ENCODE measurements at places on chromosomes 5 and 9.

DNA sequence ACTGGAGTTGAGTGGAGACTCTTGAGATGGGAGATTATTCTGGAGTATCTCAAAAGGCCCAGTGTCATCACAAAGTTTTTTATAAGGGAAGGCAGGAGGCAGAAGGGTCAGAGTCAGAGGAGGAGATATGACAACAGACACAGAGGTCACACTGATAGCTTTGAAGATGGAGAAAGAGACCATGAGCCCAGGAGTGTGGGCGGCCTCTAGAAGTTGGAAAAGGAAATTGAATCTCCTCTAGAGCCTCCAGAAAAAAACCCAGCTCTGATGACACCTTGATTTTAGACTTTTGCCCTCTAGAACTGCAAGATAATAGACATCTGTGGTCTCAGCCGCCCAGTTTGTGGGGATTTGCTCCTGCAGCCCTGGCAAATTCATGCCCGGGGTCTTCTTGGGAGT is 64.8 kb upstream of the SPTLC1 start:
- DNase-seq: no peak

- DNase-seq: no peak
Measured at GRCh38 chr5:610011-610743, 2.0 kb upstream of the CEP72 start.

DNA sequence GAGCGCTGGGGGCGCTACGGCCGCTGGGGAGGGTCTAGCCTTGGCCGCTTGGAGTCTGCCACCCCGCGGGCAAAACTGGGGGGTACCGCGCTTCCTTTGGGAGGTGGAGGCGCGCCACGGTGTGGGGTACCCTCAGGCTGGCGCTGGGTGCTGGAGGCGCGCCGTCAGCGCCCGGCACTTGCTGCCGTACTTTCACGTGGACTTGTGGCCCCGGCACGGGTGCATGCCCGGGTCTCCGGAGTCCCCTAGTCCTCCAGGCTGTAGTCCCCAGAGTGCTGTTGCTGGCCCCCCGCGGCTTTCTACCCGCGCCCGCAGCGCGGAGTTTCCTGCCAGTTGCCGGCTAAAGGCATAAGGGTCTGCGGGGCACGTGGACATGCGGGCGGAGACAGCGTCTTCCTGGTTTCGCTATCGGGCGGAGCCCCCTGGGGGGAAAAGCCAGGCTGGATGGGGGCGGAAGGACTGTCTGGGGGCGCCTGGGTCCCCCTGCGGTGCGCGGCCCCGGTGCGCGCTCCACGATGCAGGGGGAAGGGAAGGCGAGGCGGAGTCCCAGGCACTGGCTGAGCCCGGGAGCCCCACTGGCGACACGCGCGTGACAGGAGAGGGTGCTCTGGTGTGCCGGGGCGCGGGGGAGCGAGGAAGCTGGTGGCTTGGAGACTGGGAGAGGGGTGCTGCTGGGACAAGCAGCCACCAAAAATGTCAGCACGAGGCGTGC is 666 bp downstream of the PPARGC1B start:
- DNase-seq: peak; percentile 29

GRCh38 chr9:110936237-110936636 is 102.0 kb downstream of the LPAR1 start:
- DNase-seq: no peak

GRCh38 chr5:93395010-93395409 is 186.0 kb downstream of the NR2F1-AS1 start:
- DNase-seq: no peak

DNA sequence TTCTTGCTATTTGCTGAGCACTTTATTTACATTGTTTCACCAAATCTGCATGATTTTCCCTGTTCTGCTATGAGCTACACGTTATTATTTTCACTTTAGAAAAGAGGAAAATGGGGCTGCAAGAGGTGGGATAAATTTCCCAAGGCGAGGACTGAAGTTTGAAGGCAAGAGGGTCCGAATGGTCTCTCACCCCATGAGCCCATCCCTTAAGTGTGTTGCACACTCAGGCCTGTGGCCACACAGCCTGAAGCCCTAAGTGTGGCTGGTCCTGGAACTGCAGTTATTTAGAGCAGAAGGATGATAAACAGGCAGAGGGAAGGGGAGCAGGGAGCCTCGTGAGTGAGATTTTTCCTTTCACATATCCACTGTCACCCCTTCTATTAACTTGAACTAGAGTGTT is 7.8 kb downstream of the PDE8B start:
- DNase-seq: no peak

DNA sequence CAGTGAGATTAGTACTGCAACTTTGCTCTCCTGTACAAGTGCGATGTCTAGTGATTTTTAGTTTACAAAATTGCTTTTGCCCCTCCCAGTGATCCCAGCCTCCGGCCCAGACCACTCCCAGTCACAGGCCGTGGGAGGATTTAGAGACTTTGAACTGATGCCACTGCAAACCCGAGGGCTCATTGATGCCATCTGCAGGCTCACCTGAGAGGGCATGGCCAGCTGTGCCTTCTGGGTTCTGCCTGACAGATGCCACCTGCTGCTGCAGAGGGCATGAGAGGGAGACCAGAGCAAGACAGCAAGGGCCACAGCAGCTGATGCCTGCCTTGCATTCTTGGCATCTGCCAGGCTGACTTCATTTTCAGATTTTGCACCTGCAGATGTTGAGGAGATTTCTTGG is 593.8 kb downstream of the CDK5RAP2 start:
- no peak for DNase-seq

GRCh38 chr9:6272229-6272598 is 56.0 kb upstream of the TPD52L3 start:
- DNase-seq: no peak

- DNase-seq: no peak
Measured at GRCh38 chr9:24516463-24516862, 29.2 kb downstream of the IZUMO3 start.

GRCh38 chr5:53368516-53368915 is 111.9 kb upstream of the FST start:
- DNase-seq: peak; percentile 55

- DNase-seq: peak; percentile 64
Measured at GRCh38 chr9:26870292-26870691, 22.3 kb downstream of the CAAP1 start.

DNA sequence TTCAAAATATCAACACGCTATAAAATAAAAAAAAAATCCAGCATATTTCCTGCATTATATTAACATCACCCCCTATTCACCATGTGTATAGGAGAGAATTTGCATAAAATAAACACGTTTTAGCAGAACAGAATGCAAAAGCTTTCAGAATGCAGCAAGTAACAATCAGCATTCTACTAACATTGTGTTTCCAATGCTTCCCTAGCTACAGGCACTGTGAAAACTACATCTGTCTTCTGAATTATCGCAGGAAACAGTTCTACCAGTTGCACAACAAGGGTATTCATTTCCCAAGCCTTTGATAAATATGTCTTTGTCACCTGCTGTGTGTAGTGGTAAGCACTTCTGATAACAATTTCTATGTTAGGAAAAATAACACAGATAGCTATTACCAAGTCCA is 1015.8 kb downstream of the CDH18 start:
- no peak for DNase-seq

GRCh38 chr5:8628521-8628920 is 759.6 kb downstream of the MTRR start:
- DNase-seq: no peak

GRCh38 chr5:89060768-89061167 is 177.8 kb upstream of the MEF2C start:
- no peak for DNase-seq

DNA sequence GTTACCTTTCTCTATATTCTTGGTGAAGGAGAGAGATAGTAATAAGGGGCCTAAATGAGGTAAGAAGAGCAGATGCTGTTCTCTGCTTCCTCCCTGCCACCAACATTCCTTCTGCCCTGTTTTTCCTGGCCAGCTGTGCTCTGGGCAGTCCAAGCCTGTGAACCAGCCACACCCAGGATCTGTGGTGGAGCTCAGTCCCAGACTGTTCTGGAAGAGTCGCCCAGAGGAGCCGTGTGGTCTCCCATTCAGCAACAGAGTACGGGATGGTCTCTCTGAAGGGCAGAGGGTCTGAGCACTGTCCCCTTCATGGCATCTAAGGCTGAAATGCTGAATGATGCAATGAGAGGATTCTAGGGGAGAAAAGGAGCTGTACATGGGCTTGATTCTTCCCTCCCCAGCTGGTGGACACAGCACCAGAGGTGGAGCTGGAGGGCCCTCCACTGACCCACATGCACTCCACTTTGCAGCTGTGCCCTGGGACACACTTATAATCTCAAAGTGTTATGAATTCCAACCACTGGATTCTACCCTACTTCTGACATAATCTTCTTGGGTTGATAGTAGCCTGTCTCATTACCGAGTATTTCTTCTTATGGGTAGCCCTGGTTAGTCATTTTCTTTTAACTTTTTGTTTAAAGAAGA is 70.8 kb upstream of the RPS23 start:
- no peak for DNase-seq

- DNase-seq: no peak
Measured at GRCh38 chr9:98927724-98928123, 16.0 kb upstream of the COL15A1 start.

DNA sequence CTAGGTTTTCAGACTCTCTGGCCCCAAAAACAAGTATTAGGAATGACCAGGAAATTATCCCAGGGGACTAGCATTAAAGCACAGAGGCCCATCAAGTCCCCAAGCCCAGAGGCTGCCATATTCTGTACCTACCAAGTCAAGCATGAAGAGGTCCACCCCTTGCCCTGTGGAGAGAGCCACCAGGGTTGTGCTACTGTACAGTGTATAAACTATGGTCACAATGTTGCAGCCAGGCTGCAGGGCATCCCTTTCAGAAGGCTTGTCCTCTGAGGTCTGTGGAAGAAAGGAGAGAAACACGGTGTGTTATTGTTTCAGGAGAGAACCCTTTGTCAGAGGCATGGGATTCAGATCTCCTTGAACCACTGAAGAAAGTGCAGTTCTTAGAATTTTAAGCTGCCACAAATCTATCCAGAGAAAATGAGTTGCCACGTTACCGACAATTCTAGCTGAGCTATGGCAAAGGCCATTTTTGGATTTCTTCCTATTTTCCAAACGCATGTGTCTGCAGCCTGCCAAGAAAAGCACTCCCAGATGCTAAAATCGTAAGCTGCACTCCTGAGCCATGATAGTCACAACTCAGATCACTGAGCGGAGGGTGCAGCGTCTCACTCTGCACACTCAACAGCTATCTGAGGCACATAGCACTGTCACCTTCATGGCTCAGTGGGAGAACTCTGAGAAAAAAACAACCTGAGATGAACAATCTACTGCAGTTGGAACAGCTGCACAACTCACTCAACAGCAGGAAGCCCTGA is 45.5 kb upstream of the SPATA31E1 start:
- no peak for DNase-seq

DNA sequence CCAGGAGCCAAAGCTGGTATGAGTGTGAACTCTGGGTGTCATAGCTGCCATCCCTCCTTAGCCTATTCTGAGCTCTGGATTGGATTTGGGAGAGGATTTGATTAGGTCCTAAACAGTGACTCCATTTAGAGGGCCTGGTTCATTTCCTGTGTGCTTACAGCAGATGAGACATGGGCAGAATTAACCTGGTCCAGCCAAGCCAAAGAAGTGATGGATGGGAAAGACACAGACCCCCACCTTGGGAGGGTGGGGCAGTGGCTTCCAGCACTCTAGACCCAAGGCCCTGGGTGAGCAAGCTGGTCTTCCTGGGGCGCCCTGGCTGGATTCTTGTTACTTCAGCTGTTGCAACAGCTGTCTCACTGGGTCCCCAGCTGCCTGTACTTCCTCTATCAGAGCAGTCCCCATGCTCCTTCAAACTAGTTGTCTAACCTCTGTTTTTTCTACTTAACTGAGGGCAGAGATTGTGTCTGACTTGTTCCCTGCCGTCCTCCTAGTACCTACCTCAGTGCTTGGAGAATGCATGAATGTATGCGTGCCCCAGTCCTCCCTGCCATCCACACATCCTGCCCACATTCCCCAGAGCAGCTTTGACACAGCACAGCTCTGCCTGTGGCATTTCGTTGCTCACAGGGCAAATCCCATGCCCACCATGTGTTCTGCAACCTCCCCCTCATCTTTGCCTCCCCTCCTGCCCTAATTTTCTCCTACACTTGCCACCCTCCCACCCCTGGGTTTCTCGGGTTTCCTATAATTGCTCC is 115.9 kb downstream of the RGS3 start:
- DNase-seq: no peak

GRCh38 chr5:139646111-139646510 is 2.0 kb upstream of the CXXC5 start:
- no peak for DNase-seq

GRCh38 chr5:35438288-35438687 is 179.4 kb upstream of the SPEF2 start:
- DNase-seq: no peak
